ENCODE measurements at places on chromosomes 4 and X.

DNA sequence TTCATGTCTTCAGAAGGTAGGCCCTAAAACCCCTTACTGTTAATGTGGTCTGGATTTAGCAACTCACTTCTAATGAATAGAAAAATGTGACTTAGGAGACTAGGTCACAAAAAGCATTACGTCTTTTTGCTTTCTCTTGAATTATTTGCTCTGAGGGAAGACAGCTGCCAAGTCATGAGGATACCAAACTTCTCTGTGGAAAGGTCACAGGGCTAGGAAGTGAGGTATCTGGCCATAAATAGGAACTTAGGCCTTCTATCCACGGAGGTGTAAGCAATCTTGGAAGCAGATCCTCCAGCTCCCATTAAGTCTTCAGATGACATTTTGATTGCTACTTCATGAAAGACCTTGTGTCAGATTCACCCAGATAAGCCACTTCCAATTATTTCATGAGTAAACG is 120.6 kb downstream of the JADE1 start:
- no peak for DNase-seq

DNA sequence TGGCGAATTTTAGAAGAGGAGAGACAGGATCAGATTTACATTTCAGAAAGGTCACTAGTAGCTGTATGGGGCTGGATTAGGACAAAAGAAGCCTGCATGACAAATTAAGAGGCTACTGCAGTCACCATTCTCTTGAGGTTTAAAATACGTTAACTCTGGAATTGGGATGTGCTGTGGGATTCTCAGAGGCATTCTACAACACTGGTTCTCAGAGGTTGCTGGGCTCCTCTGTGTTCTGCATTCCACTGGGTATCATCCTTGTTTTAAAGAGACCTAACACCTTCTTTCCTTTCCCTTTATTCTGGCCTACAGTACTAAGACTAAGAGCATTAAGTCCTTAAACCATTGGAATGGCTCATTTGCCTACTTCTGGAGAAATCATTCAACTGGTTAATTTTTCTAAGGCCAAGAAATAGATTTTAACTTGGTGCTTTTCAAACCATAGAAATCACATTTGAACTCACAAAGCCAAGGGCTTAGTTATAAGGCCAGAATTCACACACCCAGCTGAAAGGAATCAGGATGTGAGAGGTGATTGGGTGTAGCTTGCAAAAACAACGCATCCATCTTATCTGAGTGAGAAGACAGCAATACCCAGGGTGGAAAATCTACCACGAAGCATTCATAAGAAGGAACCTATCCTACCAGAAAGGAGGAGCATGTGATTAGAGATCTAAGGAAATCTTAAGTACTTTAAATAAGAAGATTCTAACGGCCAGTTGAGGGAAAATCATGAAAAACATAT is 116.6 kb downstream of the SHISA3 start:
- no peak for DNase-seq

- peak; percentile 54 for DNase-seq
Observed at GRCh38 chr4:138199568-138200235, 42.4 kb downstream of the SLC7A11 start.

DNA sequence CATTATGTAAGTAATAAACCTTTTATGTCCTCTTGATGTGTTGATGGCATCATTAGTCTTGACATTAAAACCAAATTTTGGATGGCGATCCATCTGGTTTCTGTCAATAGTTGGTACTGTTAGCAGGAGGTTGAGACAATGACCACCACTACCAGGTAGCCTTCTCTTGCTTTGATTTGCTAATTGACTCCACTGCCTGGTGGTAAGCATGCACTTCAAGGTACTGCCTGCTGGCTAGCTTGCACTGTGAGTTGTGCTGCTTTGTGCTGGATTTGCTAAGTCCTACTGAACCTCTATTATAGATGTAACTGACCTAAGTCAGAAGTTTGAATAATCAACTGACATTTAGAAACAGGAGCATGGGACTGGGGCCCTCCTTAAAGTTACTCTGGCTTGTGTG is 46.3 kb downstream of the ATP1B4 start:
- DNase-seq = no peak

GRCh38 chrX:78838709-78839108 is 91.2 kb downstream of the LPAR4 start:
- DNase-seq = no peak

- DNase-seq = no peak
Observed at GRCh38 chr4:5471206-5471605, 237.2 kb downstream of the EVC2 start.

DNA sequence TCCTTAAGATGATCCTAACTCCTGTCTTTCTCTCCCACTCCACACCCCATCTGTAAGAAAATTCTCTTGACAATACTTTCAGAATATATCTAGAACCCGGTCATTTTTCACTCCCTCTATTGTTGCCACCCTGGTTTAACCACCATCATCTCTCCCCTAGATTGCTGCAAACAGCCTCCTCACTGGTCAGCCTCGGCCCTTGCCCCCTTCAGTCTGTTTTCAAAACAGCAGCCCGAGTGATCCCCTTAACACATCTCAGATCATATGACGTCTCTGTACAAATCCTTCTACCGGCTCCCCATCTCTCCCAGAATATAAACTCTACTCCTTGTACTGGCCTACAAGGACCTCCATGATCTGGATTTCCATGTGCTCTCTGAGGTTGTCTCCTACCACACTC is 35.2 kb upstream of the F9 start:
- DNase-seq = no peak

DNA sequence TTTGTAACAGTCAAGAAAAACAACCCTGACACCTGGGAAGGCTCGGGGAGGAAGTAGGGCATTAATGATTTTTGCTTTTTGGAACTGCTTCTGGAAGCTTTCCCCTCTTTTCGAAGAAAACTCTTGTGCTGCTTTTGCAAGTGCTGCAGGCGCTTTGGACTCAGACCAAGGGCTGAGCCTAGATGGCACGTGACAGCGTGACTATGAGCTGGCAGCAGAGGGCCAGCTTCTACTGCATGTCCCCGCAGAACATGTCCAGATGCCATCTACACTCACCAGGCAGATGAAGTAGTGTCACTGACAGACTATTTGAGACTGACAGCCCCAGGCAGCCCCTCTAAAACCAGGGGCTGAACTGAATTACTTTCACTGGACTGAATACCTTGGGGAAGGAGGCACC is 6.2 kb downstream of the NR0B1 start:
- DNase-seq = no peak

DNA sequence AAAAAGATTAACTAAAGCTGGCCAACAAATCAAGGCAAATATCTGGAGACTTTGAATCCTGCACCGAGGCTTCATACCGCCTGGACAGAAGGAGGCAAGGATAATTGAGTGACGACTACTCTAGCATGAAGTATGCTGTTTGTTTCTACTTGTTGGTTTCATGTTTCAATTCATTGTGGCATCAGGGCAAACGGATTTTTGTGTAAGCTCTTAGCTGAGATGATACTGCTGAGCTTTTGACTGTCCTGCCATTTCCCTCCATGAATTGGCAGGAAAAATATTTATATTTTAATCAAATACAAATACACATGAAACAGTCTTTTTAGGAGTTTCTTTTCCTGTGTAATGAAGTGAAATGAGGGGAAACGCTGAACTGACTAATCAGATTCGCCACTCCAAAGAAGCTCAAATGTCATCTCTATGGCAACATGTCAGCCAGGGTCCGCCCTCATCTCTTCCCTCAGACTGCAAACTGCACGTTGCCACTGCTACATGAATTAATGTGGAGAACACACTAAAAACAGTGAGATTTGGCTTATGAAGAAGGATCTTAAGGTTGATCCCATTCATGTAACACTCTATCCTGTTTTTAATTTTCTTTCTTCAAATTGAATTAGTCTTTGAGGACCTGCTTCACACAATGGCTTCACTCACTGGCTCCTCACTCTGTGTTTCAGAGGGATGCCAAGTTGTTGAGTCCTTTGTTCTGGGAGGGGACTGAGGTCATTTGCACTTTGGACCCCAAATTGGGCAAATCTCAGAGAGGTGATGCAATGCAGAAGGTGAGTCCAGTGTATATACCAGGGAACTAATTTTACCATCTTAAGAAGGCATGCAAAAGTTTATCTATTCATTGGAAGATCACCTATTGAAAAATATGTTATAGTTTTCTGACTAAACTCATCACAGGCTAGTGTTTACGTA is 149.6 kb upstream of the MID1 start:
- peak; percentile 62 for DNase-seq

DNA sequence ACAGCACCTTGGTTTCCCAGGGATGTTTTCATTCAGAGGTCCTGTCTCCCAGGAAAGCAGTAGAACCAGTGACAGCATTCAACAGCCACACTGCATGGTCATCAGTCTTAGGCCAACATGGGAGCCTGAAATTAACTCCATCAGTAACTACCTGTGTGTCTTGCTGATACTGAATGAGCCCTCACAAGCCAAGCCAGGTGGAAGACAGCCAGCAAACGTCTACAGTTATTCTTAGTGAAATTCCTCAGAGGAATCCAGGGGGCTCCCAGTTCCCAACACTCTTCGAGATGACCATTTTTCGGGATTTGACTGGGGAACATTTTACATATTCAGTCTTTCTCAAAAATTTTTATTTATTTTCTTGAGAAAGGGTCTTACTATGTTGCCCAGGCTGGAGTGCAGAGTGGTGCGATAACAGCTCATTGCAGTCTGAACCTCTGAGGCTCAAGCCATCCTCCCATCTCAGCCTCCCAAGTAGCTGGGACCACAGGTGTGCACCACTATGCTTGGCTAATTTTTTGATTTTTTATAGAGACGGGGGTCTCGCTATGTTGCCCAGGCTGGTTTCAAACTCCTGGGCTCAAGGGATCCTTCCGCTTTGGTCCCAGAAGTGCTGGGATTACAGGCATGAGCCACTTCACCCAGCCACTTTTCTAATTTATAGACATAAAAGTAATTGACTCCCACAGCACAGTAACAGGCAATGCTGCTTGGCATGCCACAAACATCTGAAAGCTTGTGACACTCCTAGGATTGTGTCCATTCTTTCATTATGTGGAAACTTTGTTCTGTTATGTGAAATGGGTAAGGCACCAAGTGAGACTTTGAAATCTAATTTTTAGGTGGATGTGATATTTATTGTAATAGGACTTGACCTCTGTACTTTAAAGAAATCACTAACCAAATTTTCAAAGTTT is 116.9 kb downstream of the SOWAHB start:
- peak; percentile 36 for DNase-seq

GRCh38 chrX:24464498-24464835 is 619 bp upstream of the PDK3 start:
- DNase-seq = no peak

DNA sequence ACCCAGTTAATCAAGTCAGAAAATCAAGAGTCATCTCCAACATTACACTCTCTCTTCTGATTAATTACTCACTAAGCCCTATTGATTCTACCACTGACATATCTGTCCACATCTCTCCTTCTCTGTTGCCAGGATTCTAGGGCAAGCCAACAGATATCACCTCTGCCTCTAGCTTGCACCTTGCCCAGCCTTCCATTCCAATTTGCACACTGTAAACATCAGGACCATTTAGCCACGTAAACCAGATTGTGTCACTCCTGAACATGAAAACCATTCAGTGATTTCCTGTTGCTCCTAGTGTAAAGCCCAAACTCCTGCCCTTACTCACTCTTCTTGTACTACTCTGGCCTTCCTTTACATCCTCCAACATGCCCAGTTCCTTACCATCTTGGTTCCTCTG is 68.0 kb upstream of the PLS3 start:
- DNase-seq = no peak

DNA sequence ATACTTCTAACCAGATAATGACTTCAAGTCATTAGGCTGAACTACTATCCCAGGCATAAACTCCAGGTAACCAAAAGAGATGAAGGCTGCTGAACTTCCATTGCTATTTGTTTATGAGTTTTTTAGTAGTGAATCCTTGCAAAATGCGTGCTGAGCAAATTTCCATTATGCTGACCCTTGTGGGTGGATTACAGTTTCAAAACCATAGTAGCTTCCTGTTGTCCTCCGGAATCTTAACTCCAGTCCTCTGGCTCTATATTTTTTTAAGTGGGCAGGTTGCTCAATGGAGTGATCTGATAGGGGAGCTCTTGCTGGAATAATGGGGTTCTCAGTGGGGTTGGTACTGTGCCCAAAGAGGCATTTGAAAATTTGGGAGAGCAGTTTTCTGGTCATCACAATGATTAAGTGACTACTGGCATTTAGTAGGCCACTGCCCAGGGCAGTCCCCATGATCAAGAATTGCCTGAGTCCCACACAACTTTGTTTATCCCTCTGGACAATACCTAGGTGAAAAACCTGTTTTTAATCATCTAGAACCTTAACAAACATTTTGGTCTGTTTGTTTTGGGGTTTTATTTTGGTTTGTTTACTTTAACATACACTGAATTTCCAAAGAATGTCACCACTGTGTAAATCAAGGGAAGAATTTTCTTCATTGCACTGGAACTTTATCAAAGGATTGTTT is 302.3 kb upstream of the GATB start:
- peak; percentile 11 for DNase-seq

DNA sequence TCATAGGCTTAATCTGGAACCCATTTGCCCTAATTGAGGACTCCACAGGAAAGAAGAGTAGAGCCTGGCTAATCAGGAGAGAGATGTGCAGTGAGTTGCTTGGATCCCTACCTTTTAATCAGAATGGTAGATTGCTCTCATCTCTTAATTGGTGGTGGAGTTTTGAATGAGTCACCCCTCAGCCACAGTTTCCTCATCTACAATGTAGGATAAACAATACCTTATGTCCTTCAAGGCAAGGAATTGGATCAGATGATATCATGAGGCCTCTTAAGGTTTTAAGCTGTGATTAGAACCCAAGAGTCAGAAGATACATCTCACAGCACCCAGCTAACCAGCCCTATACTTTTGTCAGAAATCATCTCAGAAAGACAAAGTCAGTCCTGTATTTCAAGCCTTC is 39.1 kb downstream of the PDGFRA start:
- DNase-seq = peak; percentile 28

GRCh38 chrX:120672389-120672788 is 42.5 kb upstream of the C1GALT1C1 start:
- DNase-seq = peak; percentile 90

GRCh38 chr4:1868293-1868692 is 2.9 kb upstream of the NSD2 start:
- DNase-seq = no peak

DNA sequence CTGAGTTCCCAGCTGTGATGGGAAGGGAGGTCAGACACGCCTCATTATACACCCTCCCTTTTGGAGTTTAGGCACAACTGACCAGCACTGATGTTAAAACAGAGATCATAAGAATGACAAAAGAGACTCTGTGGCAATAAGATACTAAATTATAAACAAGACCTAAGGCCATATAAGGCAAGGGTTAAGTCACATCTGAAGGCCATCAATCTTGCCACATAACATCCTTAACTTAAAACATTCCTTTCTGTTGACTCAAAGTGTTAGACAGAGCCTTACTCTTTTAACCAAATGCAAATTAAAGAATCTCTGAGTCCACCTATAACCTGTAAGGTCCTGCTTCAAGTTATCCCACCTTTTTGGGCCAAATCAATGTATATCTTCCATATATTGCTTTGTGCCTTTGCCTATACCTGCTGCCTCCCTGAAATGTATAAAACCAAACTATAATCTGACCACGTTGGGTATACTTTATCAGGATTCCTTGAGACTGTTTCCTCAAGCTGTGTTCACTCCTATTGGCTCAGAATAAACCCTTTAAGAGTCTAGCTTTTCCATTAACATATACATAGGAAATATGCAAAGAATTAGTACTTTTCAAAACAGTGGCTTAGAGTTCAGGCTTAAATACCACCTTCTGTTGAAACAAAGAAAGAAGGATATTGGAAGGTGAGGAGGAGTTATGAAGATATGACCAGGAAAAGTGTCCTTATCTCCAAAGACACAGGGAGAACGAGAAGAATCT is 214.4 kb upstream of the PPP1R2C start:
- DNase-seq = no peak

- peak; percentile 92 for DNase-seq
Observed at GRCh38 chr4:74874753-74875367, 58.1 kb upstream of the PARM1 start.

GRCh38 chr4:1473718-1474117 is 67.5 kb upstream of the NKX1-1 start:
- no peak for DNase-seq
